GM23248 (cell line): ENCODE measurements at places on chromosomes 3 and 15. TPM values are rescaled to one million over a fixed set of nuclear protein-coding genes. Genes with fewer than 3 reads are reported as not detected.

GRCh38 chr3:73605412-73605811 lies 19.3 kb downstream of the PDZRN3 start:
- peak; percentile 93 for DNase-seq

DNA sequence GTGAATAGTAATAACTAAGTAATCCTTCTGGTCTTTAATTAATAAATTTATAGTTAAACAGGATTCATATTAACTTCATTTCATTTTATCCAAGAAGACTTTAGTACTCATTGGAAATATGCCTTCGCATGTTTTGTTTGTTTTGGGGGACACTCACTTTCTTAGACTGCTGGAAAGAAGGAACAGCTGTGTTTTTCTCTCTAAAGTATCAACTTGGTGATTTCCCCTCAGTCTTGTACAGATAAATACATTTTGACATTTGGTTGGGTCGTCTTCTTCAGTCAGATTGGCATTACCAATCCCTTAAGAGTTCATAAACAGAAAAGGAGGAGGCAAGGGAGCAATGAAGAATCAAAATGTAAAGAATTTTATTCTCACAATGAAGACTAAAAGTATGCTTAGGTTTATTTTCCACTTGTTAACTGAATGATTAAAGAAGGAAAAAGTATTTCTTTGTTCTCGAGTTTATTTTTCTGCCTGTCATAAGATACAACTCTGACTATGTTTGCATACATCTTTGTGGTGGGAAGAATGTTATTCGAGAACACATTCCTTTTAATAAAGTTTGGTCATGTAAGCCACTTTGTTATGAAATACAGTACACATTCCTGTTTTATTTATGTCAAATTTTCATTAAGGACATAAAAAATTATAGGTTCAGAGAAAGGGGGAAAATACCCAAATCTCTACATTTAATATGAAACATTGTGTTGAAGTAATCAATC lies 140.2 kb downstream of the GMNC start:
- DNase-seq = no peak

- no peak for DNase-seq
Measured at GRCh38 chr15:90072978-90073640, 29.2 kb downstream of the IDH2 start.

Gene GNB4
- total RNA-seq = 84.7 and 88.1 TPM in 2 replicates

DNA sequence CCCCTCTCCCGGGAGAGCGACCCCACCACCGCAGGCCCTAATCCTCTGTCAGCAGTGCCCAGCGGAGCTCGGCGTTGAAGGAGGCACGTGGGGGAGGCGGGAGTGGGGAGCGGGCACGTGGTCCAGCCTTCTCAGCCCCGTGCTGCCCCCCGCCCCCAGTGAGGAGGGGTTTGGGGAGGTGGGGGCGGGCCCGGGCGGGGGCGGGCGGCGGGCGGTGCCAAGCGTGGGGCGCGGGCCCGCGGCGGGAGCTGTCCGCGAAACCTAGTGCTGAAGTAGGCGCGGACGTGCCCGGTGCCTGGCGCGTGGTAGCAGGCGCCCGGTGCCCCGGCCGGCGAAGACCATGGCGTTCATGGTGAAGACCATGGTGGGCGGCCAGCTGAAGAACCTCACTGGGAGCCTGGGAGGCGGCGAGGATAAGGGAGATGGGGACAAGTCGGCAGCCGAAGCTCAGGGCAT lies at the start of gene CPLX3:
TSS of gene CPLX3 (plus strand) at position 264 of the 456 bp plus-strand sequence. CDS start at position 341, 77 bp downstream.
- DNase-seq = peak; percentile 32

DNA sequence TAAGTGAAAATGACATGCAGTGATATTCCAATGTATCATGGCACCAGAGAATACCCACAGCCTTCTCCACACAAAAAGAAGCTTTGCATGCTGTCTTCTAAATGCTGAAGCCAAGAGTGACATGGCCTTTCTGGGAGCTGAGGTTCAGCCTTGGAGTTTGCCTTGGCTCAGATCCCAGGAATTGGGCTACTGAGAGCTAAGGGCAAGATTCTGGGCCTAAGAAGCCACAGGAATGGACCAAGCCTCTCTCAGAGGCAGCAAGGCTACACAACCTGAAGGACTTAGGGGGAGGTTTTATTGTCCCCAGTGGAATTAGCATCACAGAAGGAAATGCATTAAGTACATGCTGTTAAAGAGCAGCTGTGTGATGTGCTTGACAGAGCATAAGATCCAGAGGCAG lies 1078.5 kb downstream of the TUSC7 start:
- peak; percentile 83 for DNase-seq

GRCh38 chr15:35546511-35547381 lies 781 bp upstream of the DPH6 start:
- no peak for DNase-seq

GRCh38 chr3:98733812-98734281 lies 29.3 kb upstream of the ST3GAL6 start:
- DNase-seq = no peak

Gene DNAH1
- 4.0 and 7.0 TPM in 2 replicates for total RNA-seq

GRCh38 chr3:24523215-24523614 lies 28.6 kb upstream of the THRB start:
- no peak for DNase-seq

DNA sequence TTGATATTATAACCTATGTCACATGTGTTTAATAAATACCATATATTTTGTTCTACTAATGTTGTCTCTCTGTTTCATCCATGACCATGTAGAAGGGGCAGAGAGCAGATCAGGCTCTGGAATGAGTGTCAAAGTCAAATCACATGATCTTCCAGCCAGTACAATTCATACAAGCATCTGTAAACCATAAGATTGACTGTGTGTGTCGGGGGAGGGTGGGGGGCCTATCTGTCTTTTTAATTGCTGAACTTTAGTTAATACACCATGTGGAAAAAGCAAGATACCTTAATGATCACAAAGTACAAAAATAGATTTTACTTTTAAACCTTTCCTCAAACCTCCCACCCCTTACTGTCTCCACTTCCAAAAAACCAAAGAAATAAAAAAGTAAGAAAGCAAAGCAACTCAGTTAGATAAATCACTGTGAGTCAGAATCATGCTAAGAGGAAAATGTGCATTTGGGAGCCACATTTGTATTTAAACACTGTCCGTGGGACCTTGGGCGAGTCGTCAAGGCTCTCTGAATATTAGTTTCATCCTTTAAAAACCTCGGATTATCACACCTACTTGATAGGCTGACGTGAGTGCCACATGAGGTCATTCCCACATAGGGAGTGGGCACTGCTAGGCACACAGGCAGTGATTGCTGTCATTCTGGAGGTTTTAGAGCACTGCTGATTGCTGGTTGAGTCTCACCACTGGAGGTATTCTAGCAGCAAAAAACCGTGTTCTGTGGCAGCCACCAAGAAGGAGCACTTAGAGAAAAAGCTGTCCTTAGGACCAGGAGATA lies 21.0 kb upstream of the POLR2M start:
- peak; percentile 48 for DNase-seq

Gene SI
- not detected in 2 replicates for total RNA-seq

Gene GATM
- 0.89 TPM in 1 of 2 replicates, not detected in the other for total RNA-seq

DNA sequence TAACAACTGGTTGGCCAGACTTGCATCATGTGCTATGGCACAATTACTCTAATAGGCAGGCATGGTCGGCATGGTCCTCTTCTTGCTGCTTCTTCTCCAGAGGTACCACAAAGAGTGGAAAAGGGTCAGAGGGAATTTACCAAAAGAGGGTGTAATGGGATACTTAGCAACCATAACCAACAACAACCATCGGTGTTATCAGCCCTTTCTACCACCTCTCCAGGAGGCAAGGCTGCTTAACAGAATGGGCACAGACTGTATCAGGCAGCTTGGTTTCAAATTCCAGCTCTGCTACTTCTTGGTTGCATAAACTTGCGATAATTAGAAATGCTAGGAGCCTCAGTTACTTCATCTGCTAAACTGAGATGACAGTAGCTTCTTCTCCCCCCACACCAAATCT lies 284.6 kb upstream of the CRBN start:
- no peak for DNase-seq

GRCh38 chr3:30357897-30358296 lies 248.5 kb upstream of the TGFBR2 start:
- DNase-seq = peak; percentile 61

DNA sequence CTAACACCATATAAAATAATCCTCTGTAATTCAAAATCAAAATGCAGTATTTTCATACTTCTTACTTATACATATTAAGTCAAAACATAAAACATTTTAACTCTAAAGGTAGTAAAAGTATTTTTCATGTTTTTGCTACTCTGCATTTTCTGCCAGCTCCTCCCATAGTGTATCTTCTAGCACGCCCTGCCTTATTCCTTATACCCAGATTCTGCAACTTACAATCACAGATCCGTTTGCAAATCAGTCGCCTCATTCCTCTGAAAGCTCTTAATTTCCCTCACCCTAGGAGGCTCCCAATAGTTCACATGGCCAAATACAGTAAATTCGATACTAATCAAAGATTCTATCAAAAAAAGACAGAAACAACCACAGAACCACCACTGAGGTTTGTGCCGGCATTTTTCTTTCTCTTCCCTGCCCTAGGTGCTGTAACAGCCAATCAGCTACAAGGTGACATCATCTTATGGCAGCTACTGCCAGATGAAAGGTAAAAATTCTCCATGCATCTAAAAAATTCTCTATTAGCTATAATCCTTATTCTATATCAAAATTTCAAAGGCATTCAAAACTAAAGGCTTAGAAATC lies 72.9 kb downstream of the CLASP2 start:
- peak; percentile 68 for DNase-seq

Gene TNIK
- total RNA-seq = 1.0 and 2.3 TPM in 2 replicates

Gene GOLGA8M
- total RNA-seq = 0.51 TPM in 1 of 2 replicates, not detected in the other

Gene DPPA2
- total RNA-seq = not detected in 2 replicates

DNA sequence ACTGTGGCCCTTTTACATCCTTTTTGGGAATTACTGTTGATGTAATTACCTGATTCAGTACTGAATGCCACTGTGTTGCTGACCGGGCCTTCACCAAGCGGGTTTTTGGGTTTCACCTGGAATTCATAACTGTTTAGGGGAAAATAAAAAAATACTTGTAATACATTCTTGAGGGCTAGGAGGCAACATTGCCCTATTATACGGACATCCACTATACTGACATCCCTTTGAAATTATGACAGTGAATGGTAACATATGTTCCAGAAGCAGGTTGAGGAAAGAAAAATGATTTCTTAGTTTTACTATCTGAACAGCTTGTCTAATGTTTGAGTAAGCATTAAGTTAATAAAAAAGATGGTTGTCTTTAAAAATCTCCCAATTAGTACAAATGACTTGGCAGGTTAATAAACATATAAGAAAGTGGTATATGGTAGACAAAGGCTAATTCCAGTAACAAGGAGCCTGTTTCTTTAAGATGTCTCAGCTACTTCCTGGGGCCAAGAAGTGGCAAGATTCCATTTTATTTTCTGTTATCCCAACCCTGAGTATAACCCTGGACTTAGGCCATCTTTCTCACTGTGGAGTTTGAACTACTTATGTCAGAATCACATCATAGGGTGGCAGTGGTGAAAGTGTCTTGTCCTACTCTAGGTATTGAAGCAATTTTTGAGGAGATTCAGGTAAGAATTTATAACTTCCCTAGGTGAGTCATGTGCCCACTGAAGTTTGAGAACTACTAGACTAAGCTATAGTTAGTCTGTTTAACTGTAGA lies 45.5 kb downstream of the TFG start:
- peak; percentile 15 for DNase-seq

Gene ZNF660
- total RNA-seq = 0.76 and 0.97 TPM in 2 replicates

DNA sequence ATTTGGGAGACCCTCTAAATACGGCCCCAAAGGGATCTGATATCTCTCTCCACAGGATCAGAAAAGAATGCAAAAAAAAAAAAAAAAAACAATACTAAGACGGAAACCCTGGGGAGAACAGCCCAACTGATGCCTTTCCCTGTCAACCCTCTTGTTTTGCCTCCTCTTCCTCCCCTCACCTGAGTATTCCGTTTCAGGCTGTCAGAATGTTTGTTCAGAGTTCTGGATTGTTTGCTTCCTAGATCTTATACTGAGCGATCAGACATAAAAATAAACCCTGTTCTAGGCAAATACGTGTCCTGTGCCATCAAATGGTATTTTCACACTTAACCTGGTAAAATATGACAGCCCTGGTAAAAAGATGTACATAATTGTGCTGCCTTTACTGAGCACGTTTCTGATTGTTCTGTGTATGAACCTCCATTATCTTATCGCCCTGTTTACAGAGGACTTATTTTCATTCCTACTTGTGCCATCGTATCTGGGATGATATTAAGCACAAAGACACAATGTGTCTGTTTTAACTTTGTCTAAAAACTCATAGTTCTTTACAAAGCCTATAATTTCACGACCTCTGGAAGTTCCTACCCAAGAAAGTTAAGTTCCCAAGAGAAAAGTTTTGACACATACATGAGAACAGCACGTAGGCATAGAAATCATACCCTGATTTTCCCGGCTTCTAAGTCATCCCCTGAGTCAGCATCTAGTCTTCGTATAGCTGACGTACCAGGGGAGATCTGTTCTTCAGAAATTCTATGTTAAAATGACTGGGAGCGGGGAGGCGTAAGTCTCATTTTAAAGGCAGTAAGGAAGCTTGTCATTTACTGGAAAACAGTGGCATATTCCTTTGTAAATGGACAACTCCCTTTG lies 856 bp downstream of the ZBTB38 start:
- peak; percentile 54 for DNase-seq

GRCh38 chr3:133662278-133662651 lies 524 bp upstream of the TOPBP1 start:
- DNase-seq = peak; percentile 59

DNA sequence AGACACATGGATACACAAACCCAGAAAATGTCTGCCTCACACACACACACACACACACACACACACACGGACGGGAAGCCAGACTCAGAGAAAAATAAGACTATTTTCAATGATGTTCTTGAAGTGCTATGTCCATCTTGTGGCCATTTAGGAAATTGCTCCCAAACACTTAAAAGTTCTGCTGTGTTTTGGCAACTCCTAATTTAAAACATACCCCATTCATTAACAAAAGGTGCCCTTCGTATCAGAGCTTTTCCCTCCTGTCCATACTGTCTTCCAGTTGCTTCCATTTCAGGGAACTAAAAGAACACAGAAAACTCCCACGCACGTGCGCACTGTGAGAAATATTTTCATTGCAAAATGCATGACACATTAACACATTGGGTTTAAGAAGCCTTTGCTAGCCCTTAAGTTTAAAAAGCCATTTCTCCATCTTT lies 44.6 kb downstream of the SLC12A1 start:
- DNase-seq = peak; percentile 73

Gene TRNT1
- 14.2 and 16.6 TPM in 2 replicates for total RNA-seq

- no peak for DNase-seq
Measured at GRCh38 chr15:37071134-37071533, 29.2 kb downstream of the MEIS2 start.

DNA sequence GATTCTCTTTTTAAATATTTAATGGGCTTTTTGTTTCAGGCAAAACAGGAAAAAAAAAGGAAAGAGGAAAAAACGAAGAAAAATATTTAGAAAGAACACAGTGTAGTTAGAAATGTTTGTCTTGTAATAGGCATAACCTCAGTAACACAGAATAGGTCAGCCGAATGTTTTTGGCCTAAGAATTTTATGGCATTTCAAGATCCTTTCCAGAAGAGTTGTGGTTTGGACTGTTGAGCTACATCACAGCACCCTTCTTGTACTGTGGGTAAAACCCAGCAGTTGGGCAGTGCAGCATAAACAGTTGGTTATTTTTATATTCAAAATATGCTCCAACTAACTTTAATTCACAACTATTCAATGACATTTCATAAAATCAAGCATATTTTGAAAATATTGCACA lies 474.4 kb upstream of the AGTR1 start:
- peak; percentile 42 for DNase-seq

Gene MOBP
- total RNA-seq = not detected in 2 replicates

Gene INKA1
- total RNA-seq = 7.1 and 12.0 TPM in 2 replicates

- peak; percentile 30 for DNase-seq
Measured at GRCh38 chr15:66773129-66773873, 71.3 kb downstream of the SMAD6 start.
